A172 (cell line): ENCODE measurements at places on chromosomes 16 and 17. TPM values are rescaled to one million over a fixed set of nuclear protein-coding genes. Genes with fewer than 3 reads are reported as not detected.

The FBXW10B gene
- total RNA-seq, result 2.7 and 4.8 TPM in 2 replicates

The KRTAP1-5 gene
- total RNA-seq, result not detected in 2 replicates

DNA sequence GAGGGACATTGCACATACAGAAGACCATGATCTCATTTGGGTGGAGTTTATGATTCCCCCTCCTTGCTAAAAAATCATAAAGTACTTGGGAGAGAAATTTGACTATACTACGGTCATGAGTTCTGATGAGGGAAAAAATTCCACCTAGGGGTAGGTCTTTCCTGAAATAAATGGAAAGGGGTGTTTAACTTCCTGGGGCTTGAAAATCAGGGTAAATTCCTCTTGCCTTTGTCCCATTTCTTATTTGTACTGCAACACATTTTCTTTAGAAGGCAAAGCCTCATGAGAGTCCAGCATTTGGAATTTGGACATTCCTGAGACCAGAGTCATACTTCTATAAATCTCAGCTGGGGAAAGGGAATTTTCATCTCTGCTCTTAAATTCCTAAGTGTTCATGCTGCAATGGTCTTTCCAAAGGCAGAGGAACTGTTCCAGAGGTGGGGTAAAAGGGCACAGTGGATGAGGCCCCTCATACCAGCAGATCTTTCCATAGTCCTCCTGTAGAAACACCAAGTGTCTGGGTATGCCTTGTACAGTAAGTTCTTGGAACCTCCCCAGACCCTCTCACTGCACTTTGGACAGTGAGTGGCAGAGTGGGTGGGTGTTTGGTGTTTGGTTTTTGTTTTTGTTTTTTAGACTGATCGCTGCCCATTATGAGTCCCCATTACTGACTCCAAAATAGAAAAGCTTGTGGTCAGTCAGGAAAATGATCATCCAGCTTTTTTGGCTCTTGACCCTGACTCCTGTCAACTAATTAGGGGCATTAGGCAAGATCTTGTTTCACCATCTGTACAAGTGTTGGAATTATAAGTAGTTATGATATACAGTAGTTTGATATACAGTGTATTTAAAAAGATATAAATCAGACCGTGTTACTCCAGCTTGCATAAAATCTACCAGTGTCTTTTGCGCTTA lies 6.0 kb downstream of the LYRM1 start:
- DNase-seq, result peak; percentile 92

DNA sequence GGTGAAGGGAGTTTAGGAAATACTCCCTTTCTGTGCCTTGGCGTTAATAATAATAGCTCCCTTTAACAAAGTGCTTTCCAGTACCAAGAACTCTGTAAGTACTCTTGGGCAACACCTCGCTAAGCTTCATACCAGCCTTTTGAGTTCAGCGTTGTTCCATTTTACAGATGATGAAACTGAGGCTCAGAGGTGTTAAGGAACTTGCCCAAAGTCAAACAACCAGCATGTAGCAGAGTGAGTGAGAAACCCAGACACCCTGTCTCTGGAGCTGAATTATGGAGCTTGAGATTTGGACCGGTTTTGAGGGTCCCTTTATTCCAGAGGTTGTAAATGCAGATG lies 607 bp downstream of the KATNIP start:
- no peak for DNase-seq

DNA sequence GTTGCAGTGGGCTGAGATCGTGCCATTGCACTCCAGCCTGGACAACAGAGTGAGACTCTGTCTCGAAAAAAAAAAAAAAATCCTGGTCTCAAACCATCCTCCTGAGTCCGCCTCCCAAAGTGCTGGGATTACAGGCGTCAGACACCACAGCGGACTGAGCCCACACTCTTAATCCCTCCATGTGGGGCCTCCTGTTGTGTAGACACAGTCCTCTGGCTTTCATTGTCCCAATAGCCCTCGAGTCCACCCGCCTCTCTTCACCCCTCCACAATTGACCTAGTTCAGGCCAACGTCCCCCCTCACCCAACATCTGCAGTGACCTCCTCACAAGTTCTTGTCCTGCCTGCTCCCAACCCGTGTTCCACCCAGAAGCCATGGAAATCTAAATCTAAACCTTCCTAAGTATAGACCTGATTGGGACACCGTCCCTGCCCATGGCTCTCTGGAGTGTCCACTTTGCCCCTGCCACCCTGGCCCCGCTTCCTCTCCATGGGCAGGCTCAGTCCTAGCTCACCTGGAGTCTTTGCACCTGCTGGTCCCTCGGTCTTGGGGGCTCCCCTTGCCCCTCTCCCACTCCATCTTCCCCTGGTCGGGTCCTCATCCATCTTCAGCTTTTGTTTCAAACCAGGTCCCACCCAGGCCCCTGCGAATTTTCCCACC lies 46.7 kb downstream of the HAPSTR1 start:
- no peak for DNase-seq

DNA sequence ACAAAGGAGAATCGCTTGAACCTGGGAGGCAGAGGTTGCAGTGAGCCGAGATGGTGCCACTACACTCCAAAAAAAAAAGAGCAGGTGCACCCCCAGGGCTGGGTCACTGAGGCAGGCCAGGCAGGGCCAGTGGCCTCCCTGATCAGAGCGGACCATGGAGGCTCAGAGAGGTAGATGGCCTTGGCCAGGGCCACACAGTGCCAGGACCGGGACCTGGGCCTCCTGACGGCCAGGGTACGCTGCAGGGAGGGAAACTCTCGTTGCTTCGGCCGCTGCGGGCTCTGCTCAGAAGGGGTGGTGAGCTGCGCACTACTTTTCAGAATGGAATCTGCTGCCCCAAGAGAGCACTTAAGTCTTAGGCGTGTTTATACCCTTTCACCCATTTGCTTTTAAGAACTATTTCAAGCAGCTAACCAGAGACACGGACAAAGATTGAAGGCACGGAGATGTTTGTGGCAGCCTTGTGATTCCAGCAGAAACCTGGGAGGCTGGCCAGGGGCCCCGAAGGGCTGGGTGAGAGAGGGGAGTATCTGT lies 17.1 kb downstream of the MYO1C start:
- DNase-seq, result no peak
